ENCODE measurements at places on chromosomes 1 and 21.

DNA sequence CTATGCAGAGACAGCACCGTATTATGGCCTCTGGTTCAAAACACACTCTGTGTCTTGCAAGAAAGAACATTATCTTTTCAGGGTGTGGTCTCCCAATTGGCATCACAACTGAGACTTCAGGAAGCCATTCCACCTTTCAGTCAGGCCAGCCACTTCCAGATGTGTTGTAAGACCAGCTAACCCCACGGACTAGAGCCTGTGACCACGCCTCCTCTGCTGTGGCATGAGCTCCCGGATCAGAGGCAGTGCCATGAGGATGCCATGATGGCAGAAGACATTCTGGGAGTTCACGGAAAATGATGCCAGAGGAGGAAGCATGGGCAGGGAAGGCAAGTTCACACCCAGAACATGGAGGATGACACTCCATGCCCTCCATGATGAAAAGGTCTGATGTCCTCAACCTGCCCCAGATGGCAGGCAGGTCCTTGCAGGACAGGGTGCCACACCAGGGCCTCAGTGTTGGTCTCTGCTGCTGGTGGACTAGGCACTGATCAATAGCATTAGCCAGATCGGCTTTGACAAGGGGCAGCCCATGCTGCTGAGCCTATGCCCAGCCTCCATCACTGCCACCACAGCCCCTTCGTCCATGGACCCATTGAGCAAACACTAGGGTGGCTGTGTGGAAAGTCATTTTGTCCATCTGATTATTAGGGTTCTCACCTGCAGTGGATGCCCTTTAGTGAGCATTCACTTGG is 341.6 kb downstream of the MATN1 start:
- DNase-seq: no peak

DNA sequence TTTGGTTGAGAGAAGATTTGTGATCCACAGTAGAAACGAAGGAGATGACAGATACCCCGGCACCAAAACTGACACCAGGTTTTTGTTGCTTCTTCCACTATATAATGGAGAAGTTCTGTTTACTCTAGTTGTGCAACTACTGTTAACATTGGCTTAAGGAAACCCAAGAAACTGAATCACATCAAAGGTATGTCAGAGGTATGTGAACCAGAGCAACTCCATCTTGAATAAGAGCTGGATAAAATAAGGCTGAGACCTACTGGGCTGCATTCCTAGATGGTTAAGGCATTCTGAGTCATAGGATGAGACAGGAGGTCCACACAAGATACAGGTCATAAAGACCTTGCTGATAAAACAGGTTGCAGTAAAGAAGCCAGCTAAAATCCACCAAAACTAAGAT is 173.7 kb upstream of the CAMK1G start:
- DNase-seq: no peak

DNA sequence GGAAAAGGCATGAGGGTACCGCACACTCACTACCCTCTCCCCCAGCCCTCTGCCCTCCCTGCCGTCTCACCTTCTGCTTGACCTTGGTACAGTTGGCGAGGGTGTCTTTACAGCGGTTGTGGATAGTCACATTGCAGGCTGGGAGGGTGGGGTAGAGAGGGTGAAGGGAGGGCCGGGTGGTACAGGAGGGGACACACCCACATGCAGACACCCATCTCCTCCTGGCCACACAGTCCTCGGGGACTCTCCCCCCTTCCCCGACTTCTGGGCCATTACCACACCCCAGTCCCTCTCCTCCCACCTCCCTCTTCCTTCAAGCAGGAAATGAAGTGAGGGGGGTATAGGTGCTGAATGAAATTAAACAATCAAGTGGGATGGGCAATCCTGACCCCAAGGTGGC is 11.6 kb downstream of the ARHGEF2 start:
- DNase-seq: no peak

DNA sequence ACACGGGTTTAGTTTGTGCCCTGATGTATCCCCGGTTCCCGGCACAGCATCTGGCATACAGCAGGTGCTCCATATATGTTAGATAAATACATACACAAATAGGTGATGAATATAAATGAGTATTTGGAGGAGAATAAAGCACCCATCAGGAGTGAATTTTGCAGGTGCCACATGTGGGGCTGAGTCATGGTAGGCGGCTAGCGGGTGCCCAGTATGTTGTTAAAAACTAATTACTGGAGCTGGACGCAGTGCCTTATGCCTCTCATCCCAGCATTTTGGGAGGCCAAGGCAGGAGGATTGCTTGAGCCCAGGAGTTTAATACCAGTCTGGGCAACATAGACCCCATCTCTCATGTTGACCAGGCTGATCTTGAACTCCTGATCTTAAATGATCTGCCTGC is 16.7 kb upstream of the WASF2 start:
- no peak for DNase-seq

DNA sequence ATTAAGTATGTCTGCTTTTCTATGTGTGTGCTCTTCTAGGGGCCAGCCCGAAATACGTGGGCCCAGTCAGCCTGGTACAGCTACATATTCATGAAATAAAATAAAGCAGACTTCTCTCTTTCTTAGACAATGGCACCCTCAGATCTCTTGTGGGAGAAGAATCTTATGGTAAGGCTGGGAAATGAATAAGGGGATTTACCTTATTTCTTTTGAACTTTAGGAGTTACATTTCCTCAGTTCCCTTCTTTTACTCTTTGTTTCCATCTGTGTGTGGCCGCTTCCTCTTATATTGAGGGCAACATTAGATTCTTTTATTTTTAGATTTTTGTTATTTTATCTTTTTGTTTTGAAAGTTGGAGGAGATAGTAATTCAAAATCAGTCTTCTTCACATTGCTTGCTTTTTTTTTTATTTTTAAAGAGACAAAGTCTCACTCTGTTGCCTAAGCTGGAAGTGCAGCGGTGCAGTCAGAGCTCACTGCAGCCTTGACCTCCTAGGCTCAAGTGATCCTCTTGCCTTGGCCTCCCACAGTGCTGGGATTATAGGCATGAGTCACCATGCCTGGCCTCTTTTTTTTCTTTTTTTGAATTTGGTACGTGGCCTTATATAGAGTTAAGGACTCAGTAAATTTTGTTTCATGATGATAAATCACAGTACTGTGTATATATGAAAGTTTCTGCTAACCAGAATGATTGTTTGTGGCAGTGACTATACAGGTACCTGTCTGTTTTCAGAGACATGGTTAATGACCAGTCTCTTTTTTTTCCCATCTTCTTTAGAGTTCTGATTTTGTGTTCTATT is 9.1 kb downstream of the LAMC1 start:
- DNase-seq: no peak

- DNase-seq: no peak
Measured at GRCh38 chr1:33903210-33903589, 39.3 kb downstream of the HMGB4 start.

- no peak for DNase-seq
Measured at GRCh38 chr1:158212320-158212719, 31.6 kb downstream of the CD1D start.

- DNase-seq: no peak
Measured at GRCh38 chr1:150322310-150322709, 977 bp downstream of the PRPF3 start.

- no peak for DNase-seq
Measured at GRCh38 chr1:40824591-40825434, 37.4 kb downstream of the CITED4 start.
